ENCODE measurements at places on chromosomes 16 and 17.

GRCh38 chr17:1713878-1714426, 3.8 kb upstream of the TLCD2 start:
- no peak for DNase-seq

DNA sequence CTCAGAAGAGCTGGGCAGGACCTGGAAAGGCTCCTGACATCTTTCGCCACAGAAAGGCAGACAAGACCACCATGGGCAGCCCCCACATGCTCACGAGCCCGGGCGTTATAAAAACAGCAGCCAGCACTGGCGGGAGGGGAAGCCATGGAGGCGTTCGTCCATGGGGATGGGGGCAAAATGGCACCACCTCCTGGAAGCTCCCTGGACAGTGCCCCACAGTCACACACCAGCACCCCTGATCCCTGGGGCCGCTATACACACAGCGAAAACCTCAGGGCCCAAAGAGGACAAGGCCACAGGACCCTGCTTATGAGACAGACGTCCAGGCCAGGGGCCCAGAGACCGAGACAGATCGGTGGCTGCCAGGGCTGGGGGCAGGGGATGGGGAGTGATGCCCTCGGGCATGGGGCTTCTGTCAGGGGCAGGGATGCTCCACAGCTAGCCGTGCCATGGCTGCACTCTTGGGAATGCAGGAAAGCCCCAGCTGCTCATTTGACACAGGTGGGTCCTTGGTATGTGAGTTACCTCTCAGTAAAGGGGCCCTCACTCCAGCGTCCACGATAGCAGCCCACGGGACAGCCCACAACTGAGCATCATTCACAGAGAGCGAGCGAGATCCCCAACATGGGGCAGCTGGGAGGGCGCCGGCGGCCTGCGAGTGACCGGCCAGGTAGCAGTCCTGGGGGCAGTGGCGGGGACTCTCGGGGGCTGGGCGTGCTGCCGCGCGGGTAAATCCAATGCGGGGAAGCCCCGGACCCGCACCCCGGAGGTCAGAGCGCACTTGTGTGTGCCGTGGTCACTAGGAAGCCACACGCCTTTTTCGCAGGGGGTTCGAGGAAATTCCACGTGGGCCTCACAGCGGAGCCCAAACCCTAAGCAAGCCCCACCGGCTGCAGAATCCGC, 6.4 kb upstream of the PVALEF start:
- no peak for DNase-seq

- no peak for DNase-seq
These were observed 75.1 kb downstream of the METRNL start for GRCh38 chr17:83154311-83155127.

- no peak for DNase-seq
These were observed 92.8 kb downstream of the HS3ST3A1 start for GRCh38 chr17:13508896-13509295.

- DNase-seq = no peak
These were observed 2.6 kb upstream of the ADORA2B start for GRCh38 chr17:15942207-15942833.

- DNase-seq = no peak
These were observed 696 bp upstream of the PSMC5 start for GRCh38 chr17:63826468-63827001.

GRCh38 chr16:57898961-57899360, 72.0 kb downstream of the CNGB1 start:
- no peak for DNase-seq

DNA sequence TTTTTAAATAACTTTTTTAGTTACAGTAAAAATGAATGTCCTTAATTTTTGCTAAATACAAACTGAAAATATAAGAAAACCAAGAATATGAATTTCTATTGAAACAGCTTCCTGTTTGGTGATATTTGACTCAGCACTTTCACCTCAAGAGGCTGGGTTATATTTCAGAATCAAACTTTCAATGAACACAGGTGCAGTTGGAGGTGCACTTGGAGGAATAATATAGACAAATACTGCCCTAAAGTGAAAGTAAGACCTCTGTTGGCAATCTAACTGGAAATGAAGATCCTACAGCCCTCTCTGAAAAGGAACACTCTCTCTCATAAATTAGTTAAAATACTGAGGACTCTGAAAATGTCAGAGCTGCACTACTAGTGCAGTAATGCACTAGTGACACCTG, 106.2 kb downstream of the BRIP1 start:
- DNase-seq = no peak

- no peak for DNase-seq
These were observed 75.5 kb downstream of the STH start for GRCh38 chr17:46074540-46074939.

- peak; percentile 89 for DNase-seq
These were observed at the start of the genes ITFG1 and PHKB for GRCh38 chr16:47460711-47461597. Gene ITFG1 (minus strand): TSS chr16:47461063. CDS start chr16:47461045, 18 bp downstream. Gene PHKB (plus strand): TSS chr16:47461331. CDS start chr16:47461351, 20 bp downstream.

GRCh38 chr16:73034374-73034773, 13.6 kb downstream of the ZFHX3 start:
- DNase-seq = no peak

DNA sequence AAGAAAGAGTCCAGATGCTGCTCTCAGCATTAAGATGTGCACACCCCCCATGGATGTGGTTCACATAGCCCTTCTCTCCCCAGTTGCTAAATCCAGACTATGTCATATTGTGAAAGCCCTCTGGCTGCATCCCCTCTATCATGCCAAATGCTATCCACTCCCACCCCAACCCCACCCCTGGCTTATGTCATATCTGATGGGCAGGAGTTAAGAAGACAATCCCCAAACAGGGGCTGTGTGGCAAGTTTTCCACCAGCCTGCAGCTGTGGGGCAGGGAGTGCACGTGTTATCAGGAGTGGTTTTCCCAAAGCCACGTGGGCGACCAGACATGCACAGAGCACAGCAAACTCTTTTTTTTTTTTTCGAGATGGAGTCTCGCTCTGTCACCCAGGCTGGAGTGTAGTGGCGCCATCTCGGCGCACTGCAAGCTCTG, 10.0 kb downstream of the FAM117A start:
- DNase-seq = no peak

- no peak for DNase-seq
These were observed 86.2 kb upstream of the CREBBP start for GRCh38 chr16:3966681-3967080.

- DNase-seq = no peak
These were observed 163.3 kb downstream of the PRKCA start for GRCh38 chr17:66465701-66466100.

DNA sequence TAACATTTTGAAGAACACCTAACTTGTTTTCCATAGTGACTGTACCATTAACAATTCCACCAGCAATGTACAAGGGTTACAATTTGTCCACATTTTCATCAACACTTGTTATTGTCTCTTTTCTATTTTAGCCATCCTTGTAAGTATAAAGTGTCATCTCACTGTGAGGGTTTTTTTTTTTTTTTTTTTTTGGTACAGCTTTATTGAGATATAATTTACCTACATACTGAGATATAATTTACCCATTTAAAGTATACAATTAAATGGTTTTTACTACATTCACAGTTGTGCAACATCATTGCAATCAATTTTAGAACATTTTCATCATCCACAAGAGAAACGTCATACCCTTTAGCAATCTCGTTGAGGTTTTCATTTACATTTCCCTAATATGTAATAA, 17.9 kb upstream of the TMIGD1 start:
- DNase-seq = no peak

DNA sequence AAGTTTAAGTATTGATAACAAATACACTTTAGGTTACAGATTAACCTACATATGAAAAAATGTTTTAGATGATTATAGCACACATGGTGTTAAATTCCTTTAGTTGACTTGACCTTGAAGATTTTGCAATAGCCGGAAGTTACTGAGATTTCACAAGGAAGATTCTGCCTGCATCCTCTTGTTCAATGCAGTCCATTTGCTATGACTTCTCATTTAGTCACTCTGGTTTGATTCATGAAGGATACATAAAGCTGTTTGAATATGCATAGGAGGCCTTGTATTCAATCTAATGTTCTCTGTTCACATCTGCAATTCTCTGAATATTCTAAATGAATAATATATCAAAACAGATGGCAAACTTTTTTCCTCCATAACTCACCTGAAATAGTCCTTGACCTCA, 870.2 kb upstream of the GOT2 start:
- no peak for DNase-seq

DNA sequence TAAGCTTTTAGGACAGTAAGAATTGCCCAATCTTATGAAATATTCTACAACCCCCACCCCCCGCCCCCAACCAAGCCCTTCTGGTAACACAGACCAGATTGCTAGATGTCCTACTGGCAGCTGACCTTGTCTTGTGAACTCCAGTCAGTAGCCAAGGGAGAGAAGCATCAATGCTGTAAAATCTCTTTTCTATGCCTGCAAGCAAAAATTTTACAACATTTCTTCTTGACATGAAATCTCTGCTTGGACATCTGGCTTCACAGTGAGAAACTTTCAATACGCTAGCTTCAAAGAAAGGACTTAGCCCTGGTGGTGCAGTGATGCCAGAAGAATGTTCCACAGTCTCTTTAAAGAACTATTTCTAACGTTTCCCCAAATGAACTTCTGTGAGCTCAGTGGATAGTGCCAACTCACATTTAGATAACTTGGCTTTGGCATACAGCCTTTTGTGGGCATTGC, 169.3 kb upstream of the AXIN2 start:
- DNase-seq = no peak

DNA sequence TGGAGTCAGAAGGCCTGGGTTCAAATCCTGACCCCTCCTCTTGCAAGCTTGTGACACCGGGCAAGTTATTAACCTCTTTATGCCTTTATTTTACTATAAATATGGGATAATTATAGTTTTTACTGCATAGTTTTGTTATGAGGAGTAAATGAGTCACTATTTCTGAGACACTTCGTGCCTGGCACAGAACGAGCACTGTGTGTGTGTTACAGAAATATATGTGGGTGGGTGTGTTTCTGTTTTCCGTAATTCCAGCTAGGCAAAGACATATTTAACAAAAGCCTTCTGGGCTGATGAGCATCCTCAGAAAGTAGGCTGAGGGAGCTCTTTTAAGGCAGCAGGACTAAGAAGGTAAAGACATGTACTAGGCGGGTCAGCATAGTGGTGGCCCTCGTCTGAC, 417.9 kb downstream of the MAF start:
- peak; percentile 4 for DNase-seq

- DNase-seq = no peak
These were observed 81.2 kb downstream of the RBFOX3 start for GRCh38 chr17:79529661-79530081.

- no peak for DNase-seq
These were observed 22.8 kb downstream of the SPAG9 start for GRCh38 chr17:51097708-51098446.

GRCh38 chr16:31537362-31538242, 9.9 kb downstream of the AHSP start:
- DNase-seq = no peak

- DNase-seq = no peak
These were observed 202.2 kb upstream of the CHMP6 start for GRCh38 chr17:80789356-80789902.

DNA sequence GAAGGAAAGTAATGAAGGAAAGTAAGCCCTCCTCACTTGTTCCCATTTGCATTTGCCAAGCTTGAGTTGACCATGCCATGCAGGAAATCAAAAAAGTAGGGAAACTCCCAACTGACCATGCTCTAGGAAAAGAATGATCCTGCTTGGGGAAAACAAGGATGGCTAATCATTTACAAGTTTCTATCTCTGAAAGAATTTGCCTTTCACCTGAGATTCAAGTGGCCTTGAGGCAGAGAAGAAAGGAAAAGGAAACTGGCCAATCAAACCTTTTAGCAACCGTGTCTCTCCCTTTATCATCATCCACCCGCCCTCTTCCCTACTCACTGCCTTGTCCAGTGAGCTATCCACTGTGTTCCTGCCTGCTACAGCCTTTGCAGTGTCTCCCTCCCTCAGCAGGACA, 757.2 kb upstream of the SOX9 start:
- DNase-seq = no peak

- DNase-seq = no peak
These were observed 454 bp downstream of the CCDC40 start for GRCh38 chr17:80036715-80037477.

DNA sequence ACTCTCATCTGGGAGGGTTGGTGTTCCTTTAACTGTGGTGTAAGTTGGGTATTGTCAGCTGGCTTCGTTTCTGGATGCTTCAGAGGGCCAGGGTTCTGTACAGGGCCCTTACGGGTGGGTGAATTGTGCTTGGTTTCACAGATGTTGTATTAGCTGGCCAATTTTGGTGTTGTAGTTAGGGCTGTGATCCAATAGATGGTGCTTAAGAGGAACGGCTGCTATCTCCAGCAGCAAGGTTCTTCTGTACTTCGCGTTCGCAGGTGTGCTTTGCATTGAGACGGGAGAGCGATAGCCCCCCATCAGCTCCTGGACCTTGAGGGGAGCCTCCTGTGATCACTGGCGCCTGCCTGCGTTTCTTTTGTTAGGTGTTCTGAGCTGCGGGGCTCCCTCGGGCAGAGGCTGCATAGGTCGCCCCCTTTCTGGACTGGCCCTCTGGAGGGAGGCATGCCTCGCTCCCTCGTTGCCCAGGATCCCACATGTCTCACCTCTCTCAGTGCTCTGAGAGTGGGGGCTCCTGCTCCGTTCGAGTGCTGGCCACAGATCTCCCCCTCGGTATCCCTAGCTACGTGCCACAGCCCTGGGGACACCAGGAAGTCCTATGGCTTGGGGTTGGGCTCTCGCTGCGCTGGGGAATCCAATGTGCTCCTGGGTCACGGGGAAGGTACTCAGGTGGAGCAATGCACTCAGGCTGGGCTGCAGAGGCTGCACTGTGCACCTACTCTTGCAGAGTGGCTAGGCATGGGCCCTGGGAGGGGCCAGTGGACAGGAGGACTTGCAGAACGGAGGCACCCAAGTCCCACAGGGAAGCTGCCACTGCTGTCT, 837 bp upstream of the PRDM7 start:
- no peak for DNase-seq

Measured in LoVo (cell line).